Hematopoietic multipotent progenitor cell treated with erythropoietin and hydrocortisone succinate and interleukin-3 and kit ligand, for 6 days (in vitro differentiated cells): ENCODE measurements at places on chromosomes 3 and 15.

DNA sequence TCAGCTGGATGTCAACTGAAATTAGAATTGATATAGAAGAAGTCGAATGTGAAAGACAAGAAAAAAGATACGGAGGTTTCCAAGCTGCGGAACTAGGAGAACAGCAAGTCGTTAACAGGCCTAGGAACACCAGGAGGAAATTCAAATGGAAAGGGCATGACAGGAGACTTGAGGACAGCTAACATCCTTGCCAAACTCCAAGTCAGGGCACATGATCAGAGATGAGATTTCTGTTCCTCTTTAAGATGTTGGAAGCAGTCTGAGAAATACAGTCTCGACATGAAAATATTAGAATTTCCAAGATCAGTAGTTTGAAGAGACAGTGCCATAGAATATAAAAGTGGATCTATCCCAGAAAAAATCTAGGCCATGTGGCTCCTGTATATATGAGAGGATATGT is 5.0 kb downstream of the MYO5A start:
- no peak for DNase-seq

- peak; percentile 65 for DNase-seq
These were observed 75.9 kb downstream of the BOC start for GRCh38 chr3:113287111-113287802.

- no peak for DNase-seq
These were observed 13.9 kb downstream of the CEP152 start for GRCh38 chr15:48796930-48797329.

DNA sequence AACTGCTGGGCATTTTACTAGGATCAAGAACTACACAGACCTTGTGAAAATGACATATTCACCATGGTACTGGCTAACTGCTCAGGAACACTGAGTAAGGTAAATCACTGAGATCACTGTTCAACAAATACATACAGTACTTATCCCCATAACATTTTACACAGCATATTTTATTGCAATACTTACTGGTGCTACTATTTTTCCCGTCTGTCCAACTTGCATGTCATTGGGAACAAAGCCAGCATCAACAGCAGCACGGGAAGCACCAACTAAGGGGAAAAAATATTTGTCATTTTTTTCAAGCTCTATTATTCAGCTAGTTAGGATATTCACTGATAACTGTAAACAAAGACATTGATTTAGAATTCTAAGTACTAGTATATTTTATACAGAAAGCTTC is 37.0 kb downstream of the ETFA start:
- DNase-seq = no peak

DNA sequence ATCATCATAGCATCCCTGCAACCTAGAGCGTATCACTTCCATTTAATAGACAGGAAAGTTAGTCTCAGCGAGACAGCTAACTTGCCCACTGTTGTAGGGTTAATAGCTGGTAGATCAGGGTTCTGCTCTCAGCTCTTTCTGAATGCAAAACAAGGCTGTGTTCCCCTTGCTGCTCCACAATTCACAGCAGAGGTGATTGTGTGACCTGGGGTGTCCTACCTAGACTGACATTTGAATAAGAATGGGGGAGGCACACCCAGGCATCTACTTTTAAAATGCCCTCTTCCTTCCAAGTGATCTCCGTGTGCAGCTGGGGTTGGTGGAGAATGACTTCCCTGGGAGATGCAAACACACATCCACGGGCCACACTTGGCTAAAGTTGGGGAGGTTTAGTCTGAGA is 43.0 kb upstream of the CACNA2D3 start:
- no peak for DNase-seq

- DNase-seq = no peak
These were observed 14.9 kb upstream of the TBC1D23 start for GRCh38 chr3:100245927-100246326.

GRCh38 chr3:481680-482079 is 285.1 kb downstream of the CHL1 start:
- DNase-seq = peak; percentile 1

DNA sequence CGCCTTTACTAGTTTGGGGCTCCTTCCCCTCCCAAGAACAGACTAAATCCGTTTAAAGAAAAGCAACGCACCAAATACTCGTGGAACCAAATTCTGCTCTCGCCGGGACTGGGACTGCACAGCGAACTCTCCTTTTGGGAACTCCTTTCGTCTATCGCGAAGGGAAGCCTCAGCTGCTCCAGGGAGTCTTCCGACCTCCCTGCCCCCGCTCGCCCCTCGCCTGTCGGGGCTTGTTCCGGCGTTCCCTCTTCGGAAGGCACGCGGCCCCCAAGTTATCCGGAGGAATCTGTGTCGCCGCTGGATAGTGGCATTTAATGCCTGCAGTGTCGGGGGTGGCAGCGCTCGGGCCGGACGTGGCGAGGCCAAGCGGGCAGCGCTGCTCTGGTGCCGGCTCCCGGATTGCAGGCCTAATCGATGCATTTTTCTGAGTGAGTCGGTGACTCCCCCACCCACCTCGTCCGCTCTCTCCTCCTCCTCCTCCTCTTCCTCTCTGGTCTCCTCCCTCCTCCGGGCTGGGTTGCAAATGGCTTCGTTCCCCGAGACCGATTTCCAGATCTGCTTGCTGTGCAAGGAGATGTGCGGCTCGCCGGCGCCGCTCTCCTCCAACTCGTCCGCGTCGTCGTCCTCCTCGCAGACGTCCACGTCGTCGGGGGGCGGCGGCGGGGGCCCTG is at the start of gene TRIM71:
TRIM71 (plus strand) TSS at position 440 of the 671 bp plus-strand sequence; CDS start at position 524, 84 bp downstream.
- peak; percentile 20 for DNase-seq

DNA sequence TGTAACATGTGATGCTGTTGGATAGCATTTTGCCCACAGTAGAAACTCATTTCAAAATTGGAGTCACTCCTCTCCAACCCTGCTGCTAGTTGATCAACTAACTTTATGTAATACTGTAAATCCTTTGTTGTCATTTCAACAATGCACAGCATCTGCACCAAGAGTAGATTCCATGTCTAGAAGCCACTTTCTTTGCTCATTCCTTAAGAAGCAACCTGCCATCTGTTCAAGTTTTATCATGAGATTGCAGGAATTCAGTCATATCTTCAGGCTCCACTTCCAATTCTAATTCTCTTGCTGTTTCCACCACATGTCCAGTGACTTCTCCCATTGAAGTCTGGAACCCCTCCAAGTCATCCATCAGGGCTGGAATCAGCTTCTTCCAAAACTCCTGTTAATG is 42.9 kb downstream of the AKAP13 start:
- DNase-seq = no peak

DNA sequence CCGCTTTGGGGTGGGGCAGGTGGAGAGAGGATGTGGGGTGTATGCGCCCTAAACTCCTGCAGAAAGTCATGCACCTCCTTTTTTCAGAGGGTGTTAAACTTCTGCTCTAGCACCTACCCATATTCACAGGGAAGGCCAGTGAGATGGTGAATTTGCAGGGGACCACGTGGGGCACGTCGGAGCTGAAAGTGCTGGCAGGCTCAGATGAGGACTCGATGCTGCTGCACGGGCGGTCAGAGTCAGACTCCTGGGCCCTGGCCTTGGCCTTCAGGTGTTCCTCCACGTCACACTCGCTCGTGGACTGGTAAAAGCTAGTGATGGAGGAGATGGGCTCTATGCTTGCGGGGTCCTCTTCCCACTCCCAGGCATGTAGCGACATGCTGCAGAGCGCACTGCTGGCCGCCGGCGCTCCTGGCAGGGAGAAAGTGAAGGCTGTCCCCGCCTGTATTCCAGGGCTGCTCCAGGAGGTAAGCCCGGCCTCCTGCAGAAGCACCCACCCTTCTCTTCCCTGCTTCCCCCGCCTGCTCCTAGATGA is 883 bp downstream of the CFAP92 start:
- no peak for DNase-seq

DNA sequence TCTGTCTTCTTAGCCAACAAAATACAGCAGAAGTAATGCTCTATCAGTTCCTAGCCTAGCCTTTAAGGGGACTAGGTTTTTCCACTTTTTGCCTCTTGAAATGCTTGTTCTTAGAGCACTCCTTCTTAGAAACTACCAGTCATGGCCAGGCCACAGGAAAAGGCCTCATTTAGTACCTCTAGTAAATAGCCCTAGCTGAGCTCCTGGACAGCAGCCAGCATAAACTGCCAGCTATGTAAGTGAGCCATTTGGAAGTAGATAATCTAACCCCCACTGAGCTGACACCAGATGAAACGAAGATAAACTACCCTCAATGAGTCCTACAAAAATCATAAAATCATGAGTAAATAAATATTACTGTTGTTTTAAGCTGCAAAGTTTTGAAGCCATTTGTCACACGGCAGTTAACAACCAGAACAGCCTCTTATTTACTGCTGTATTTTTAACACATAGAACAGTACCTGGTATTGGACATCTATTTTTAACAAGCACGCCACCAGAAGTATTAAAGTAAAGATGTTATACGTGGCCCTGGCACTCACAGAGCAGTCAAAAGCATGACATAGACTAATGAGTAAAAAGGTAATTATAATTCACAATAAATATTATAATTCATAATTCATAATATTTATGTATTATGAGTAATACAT is 12.0 kb downstream of the TBC1D5 start:
- peak; percentile 98 for DNase-seq

GRCh38 chr15:68042156-68042854 is 11.8 kb upstream of the PIAS1 start:
- DNase-seq = no peak

DNA sequence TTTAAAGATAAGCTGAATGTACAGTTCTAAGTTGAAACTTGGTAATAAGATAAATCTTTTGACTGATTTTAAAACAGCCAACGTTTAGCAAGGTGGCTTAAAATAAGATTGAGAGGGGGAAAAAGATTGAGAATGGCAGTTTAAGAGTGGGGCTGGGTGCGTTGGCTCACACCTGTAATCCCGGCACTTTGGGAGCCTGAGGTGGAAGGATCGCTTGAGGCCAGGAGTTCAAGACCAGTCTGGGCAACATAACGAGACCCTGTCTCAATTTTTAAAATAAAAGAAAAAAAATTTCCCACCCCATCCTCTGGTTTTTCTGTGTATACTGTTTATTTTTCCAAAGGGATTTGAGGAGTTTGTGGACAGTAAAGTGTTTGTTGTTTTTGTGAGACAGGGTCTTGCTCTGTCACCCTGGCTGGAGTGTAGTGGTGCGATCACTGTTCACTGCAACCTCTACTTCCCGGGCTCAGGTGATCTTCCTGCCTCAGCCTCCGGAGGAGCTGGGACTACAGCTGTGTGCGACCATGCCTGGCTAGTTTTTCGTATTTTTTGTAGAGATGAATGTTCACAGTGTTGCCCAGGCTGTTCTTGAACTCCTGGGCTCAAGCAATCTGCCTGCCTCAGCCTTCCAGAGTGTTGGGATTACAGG is 3.0 kb downstream of the MAPK6 start:
- DNase-seq = no peak

DNA sequence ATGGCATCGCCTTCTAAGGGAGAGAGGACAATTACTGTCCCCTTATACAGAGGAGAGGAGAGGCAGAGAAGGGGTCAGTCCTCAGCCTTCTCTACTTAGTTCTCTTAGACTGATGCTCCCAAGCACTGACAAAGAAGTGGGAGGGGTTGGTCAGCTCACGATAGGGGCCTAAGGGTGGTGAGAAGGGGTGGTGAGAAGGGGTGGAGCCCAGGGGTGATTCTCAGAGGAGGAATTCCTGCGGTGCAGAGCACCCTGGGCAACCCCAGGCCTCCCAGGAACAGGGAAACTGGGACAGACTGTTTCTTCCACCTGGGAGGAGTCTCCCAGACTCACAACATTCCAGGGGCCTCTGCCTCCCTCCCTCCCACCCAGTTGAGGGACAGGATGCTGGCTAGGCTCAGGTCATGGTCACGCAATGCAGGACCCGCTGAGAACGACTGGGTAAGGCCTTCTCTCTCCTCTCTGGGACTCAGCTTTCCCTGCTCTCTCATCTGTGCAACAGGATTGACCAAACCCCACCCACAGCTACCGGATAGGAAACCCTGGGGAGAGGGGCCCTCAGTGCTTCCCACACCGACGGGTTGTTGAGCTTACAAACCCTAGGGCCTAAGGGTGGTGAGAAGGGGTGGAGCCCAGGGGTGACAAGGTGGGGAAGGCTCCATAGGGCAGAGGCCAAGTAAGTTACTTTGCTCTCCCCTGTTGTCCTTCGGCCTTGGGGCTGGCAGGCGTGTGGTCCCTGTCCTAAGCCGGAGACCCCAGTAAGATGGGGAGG is 1.5 kb downstream of the TPRA1 start:
- DNase-seq = peak; percentile 68

DNA sequence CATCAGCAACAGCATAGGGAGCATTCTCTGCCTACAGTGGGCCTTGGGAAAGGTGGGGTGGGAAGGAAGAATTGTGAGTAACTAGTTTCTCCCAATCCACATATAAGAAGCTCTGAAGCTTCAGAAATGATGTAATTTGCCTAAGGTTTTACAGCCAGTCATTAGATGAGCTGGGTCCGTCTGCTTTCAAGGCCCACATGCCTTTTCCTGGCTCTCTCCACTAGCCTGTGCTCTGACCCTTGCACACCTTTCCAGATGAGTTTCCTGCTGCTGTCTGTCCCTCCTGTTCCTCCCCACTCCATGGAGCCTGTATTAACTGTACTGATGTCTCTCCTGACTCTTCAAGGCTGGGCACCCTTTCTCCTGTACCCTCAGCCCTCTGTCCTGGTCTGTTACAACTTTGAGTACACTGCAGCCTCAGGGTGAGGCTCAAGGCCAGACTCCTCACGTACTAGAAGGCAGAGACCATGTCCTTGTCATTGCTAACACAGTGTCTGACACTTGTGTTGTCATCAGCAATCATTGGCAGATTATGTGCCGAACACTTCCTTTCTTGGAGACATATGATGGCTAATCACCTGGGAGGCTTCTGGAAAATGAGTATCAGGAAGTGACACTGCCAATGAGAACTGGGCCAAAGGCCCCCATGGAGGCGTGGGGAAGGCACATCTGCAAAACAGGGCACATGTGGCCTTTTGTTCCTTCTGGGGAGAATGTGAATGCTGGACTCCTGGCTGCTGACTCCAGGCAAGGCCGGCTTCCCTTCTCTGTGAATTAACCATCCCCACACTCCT is 6.6 kb downstream of the TM6SF1 start:
- no peak for DNase-seq

DNA sequence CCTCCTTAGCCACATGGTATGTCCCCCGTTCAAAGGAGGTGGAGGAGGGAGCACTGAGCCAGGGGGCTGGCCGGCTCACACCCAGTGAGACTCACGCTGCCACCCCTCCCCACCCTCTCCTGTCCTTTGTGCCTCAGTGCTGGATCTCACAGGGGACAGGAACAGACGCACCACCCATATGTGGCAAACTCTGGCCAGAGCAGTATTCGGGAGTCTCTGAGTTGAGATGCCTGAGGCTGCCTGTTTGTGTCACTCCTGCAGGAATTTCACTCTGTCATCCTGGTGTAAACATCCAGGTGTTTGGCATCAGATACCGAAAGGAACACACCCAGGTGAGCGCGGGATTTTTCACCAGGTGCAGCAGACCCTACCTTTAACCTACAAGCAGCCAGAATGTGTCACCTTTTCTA is 25.7 kb downstream of the RGMA start:
- DNase-seq = no peak

GRCh38 chr3:140499114-140499757 is 178.6 kb upstream of the TRIM42 start:
- peak; percentile 4 for DNase-seq

GRCh38 chr15:76577879-76578512 is 241.4 kb downstream of the ISL2 start:
- no peak for DNase-seq

DNA sequence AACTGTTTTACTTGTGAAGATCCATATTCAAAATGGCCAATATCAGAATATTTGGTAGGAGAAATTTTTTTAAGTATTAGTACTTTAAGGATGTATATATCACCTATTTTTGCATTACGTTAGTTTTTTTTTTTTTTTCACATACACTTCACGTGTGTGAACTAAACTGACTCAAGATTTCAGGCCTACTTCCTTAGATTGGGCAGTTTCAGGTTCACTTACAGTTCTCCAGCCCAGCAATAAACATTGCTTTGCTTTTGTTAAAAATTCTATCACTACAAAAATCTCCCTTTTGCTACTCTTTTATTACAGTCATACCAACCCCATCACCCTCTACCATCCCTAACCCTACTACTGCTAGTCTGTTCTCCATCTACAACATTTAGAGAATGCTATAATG is 183.6 kb downstream of the KCNH8 start:
- DNase-seq = no peak
